Activated CD4-positive, CD25-positive, alpha-beta regulatory T cell (primary cell): ENCODE measurements at places on chromosomes 5 and 9.
A peak's percentile ranks its signal among the peaks of the same experiment; 100 is the strongest.

- no peak for DNase-seq
Observed at GRCh38 chr5:169801324-169801777, 164.3 kb downstream of the DOCK2 start.

DNA sequence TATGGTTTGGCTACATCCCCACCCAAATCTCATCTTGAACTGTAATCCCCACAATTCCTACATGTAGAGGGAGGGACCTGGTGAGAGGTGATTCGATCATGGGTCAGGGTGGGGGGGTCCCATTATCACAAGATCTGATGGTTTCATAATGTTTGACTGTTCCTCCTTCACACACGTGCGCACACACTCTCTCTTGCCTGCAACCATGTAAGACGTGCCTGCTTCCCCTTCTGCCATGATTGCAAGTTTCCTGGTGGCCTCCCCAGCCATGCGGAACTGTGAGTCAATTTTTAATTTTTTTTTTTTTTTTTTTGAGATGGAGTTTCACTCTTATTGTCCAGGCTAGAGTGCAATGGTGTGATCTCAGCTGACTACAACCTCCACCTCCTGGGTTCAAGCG lies 27.0 kb downstream of the FAM169A start:
- no peak for DNase-seq

DNA sequence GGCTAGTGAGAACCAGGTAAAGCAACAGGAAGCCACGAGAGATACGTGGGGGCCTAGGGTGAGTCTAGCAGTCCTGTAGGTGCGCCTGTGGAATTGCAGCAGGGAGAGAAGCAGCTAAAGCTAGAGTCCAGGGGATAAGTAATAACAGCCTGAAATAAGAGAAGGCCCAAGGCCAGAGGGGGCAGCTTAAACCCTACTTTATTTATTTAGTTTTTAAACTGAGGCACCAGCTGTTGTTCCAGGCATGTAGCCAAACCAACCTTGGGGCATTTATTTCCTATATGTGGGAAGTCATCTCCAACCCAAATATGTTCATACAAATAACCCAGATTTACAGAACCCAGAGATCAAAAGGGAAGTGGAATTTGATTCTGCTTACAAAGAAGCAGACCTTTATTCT lies 93.5 kb downstream of the GLDC start:
- no peak for DNase-seq

- no peak for DNase-seq
Observed at GRCh38 chr5:135154197-135154596, 120.2 kb upstream of the PITX1 start.

DNA sequence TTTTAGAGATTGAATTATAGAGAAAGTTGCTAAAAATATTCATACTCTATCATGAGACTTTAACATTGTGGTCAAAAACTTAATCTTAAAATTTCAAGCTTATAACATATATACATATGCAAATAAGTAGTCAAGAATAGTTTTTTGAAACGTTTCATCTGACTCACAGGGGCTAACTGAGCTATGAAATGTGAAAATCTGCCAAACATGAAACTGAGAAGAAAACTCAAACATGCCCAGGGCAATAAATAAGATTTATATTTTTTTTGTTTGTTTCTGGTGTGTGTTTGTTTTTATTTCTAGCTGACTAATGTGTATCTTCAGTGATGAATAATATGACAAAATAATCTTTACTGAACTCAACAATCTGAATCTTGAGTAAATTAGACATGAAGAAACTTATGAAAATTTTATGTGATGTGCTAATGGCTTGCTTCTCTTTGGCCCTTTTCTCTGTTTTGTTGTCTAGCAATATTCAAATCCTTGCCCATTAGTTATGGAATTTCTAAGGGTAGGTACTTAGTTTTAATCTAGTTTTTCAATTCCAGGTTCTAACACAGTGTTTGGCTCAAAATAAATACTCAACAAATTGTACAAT lies 99.9 kb downstream of the FAM174A start:
- DNase-seq, result no peak

DNA sequence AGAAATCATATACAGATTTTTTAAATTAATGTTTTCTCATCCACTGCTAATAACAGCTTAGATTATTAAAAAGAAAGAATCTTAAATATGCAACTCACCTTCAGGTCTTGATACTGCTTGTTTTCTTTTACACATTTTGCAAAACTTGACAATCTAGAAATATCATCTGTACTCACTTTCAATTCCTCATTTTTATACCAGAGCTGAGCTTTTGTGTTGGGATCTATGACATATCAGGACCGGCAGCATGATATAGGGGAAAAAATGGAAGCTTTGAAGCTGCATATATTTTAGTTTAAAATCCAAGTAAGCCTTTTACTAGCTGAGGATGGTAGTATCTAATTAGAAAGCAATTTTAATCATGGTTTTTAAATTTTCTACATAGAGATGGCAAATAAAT lies 75.7 kb upstream of the SMARCA2 start:
- DNase-seq, result no peak

GRCh38 chr9:132409828-132410528 lies at the start of gene CFAP77:
CFAP77 (plus strand) TSS chr9:132410211; CDS start chr9:132410272, 61 bp downstream.
- DNase-seq, result no peak

DNA sequence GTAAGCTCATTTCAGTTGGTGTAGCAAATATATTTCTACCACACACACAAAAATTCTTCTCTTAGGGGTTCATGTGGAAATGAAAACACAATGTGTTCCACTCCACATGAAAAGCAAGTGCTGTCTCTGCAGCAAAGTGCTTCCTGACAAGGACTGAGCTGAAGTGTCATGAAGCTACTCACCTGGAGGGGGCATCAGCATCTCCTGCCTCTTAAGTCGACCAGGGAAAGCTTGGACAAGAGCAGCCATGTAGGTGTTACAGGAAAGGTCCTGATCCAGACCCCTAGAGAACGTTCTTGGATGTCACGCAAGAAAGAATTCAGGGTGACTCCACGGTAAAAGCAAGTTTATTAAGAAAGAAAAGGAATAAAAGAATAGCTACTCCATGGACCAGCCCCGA lies 62.8 kb downstream of the SV2C start:
- DNase-seq, result no peak

- DNase-seq, result no peak
Observed at GRCh38 chr5:103896593-103896992, 334.0 kb upstream of the NUDT12 start.

DNA sequence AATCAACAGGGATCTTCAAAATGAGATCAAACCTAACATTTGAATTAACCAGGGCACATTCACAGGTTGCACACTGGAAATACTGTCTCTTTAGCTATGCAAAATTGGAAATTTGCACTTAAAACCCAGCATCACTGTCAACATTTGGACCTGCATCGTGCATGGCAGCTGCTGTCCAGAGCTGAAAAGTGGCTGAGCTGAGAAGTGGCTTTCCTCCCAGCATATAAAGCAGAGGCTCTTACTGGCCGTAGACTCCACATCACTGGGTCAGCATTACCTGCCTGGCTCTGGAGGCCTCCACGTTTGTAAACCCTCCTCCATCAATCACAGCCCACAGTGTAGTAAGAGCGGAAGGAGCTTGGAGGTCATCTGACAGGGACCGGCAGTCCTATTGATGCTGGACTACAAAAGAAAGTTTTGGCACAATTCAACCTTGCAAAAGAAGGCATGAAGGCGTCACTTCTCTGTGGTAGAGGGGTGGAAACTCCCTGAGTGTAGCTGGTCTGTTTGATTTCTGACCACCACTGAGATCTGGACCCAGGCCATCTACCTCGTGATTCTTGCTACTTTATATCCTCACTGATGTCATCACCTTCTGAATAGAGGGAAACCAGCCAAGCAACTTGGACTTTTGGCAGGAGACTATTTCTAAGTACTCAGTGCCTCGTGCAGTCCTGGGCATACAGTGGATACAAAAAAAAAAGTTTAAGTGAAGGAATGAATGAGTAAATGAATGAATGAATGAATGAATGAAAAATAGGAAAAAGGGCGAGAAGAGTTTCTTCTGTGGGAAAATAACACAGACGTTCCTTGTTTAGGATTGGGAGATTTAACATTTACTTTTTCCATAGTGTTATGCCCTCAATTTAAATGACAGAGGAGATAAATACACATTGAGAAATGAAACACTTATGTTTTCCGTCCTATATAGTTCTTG lies 14.8 kb downstream of the RASEF start:
- DNase-seq, result no peak

DNA sequence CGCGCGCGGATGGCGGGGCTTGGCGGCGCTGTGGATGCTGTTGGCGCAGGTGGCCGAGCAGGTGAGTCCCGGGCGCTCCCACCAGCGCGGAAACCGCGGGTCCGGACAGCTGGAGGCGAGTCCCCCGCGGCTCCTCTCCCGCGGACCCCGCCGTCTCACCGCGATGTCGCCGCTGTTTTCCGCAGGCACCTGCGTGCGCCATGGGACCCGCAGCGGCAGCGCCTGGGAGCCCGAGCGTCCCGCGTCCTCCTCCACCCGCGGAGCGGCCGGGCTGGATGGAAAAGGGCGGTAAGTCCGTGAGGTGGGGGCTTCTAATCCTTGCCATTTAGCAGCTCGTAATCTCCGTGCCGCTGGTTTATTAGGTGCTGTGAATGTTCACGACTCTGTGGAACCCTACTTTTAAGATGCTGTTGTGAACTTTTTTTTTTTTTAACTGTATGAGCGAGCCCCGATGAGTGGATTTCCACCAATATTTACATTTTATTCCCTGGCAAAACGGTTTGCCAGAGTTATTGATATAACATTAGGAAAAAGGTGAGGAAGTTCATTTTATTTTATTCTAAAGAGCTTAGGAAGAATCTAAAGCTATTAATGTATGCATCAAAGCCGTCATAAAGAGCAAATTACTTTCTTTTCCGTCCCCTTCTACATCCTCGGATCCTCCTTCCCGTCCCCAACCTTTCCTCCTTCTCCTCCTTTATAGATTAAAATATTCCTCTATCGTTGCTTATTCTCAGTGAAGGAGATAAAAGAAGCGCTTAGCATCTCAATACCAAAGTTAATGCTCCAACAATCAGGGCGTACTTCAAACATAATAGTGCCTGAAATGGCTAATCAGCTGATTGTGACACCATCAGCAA lies 579 bp downstream of the ADAMTS16 start:
- no peak for DNase-seq

DNA sequence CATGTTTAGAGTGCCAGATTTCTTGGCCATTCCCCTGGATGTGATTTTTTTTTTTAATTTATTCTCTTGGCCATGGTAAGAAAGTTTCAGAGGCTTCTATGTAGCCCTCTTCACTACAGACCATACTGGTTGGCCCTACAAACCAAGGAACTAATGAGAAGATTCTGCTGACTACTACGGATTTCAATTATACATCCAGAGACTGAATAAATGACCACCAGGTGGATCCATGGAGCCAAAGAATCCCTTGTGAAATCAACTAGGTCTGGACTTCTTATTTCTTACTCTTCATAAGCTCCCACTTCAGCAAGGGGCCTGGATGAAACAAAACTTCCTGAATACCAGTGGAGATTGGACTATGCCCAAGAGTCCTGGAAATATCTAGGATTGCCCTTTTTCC lies 27.6 kb downstream of the ZNF622 start:
- no peak for DNase-seq

DNA sequence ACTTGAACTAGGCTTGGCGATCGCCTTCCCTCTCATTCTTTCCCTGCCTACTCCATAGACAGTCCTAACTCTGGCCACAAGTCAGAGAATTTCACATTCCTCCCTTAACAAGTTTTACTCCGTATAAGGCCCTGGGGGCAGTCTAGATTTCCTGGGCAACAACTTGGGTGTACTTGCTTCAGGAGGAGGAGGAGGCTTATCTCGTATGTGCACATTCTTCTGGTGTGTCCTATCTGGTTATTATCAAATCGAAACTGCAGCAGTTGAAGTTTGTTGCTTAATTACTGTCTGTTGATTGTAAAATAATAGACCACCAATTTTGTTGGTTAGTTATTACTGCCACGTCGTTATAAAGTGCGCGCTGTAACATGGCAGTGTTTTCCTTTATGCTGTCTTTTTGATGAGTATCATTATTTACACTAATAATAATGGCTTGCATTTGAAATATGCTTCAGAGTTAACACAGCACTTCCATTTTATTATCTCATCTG lies 42.0 kb downstream of the PIP5K1B start:
- DNase-seq, result no peak

GRCh38 chr5:110738812-110739651 lies at the start of gene SLC25A46:
SLC25A46 (plus strand) TSS chr5:110739007; CDS start chr5:110739120, 113 bp downstream.
- peak; percentile 73 for DNase-seq

- no peak for DNase-seq
Observed at GRCh38 chr5:138659121-138659520, 83.9 kb upstream of the HSPA9 start.

- peak; percentile 75 for DNase-seq
Observed at GRCh38 chr5:177133096-177133852, at the start of gene NSD1. NSD1 (plus strand) TSS chr5:177133773; CDS start chr5:177135104, 1,331 bp downstream.

DNA sequence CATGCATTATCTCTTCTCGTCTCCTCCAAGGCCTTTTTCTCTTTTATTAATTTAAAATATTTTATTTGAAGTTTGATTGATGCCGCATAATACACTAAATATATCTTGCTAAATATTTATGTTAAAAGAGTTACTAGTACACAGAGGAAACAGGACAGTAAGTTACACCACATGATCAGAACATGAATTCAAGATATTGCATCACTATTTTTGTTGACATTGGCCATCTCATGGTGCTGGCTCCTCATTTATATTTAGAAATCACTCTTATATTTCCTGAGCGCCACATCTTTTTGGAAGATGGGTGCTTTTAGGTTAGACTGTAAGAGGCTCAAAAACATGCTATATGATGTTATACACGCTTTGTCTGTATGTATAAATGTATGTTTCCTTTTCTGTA lies 23.0 kb downstream of the SPEF2 start:
- DNase-seq, result no peak
